NCI-H748 treated with DMSO at 0.1 percent for 48 hours (cell line): ENCODE measurements at places on chromosomes 12 and 14.

DNA sequence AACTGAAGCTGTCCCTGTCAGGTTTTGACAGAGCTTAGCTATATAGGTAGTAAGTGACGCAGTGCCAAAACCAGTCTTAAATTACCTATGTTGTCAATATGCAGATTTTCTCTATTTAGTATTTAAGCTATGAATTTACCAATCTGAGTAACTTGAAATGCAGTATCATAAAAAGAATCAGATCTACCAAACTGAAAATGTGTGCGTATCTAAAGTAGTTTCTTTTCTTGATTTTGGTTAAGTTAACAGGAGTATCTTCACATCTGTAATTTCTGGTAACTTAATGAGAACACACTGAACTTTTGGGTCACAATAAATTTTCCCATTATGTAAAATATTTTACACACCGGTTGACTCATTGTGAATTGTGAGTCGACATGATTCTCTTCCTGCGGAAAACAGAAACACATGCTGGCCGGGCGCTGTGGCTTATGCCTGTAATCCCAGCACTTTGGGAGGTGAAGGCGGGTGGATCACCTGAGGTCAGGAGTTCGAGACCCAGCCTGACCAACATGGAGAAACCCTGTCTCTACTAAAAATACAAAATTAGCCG is 45.1 kb downstream of the TRAF3 start:
- DNase-seq, result no peak

DNA sequence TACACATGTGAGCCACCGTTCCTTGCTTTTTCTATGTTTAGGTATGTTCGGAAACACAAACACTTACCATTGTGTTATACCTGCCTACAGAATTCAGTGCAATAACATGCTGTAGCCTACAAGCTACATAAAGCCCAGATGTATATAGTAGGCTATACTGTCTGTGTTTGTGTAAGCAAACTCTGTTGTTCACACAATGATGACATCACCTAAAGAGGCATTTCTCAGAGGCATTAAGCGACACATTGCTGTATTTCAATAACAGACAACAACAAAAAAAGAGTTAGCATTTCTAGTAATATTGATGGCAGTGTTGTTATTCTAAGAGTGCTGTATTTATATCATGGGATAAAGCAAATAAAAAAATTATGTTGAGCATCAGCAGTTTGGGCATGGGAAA is 70.2 kb downstream of the MED13L start:
- DNase-seq, result no peak

DNA sequence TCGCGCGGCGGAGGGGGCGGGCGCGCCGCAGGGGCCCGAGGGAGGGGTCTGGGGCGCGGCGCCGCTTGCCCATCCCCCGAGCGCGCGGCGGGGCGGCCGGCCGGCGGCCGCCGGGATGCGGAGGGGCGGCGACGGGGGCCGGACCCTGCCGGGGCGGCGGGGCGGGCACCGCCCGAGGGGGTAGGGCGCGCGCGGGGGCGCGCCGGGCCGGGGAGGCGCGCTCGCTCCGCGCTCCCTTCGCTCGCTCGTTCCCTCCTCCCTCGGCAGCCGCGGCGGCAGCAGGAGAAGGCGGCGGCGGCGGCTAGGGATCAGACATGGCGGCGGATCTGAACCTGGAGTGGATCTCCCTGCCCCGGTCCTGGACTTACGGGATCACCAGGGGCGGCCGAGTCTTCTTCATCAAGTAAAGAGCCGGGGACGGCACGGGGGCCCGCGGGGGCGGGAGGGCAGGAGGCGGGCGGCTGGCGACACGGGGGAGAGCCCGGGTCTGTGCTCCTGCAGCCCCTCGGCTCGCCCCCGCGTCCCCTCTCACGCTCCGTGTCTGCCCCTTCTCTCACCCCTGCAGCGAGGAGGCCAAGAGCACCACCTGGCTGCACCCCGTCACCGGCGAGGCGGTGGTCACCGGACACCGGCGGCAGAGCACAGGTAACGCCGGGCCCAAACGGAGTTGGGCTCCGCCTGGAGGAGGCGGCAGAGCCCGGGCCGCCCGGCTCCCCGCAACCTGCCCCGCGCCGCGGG is at the start of gene PLEKHA5:
Gene PLEKHA5, plus strand, starts transcription at position 248 of the 738 bp plus-strand sequence. Its CDS starts 67 bp downstream, at position 315.
- DNase-seq, result peak; percentile 50

GRCh38 chr12:45273717-45274271 is 57.9 kb downstream of the ANO6 start:
- DNase-seq, result no peak

DNA sequence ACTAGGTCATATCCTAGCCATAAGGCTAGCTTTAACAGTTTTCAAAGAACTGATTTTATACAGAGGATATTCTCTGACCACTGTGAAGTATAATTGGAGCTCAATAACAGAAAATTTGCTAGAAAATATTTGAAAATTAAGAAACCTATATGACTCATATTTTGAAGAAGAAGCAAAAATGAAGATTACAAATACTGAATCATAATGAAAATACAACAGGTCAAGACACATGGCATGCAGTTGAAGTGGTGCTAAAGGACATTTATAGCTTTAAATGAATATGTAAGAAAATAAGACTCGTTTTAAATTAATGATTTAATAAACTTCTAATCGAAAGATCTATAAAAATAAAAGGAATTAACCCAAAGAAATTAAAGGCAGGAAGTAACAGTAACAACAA is 1234.6 kb downstream of the SLC16A7 start:
- DNase-seq, result no peak
